Vagina (tissue), 2 donors: ENCODE measurements at places on chromosomes 5 and 9. TPM values are rescaled to one million over a fixed set of nuclear protein-coding genes. Genes with fewer than 3 reads are reported as not detected.

DNA sequence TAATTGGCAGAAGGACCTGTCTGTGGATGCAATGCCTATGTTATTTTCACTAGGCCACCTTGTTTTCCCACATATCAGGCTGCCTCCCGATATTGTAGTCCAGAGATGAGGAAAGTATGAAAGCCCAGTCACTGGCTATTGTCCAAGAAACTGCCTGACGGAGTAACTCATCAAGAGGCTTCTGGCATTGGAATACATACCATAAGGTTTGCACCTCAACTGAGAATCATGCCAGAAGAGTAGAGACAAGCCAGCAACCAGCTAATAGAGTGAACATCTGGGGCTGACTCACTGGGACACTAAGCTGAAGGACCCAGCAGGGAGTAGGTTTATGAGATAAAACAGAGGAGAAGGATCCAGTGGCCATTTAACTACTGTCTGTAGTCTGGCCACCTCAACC is 137.2 kb upstream of the FST start:
- DNase-seq, result no peak

- DNase-seq, result no peak
Observed at GRCh38 chr9:96071076-96071814, 195.8 kb downstream of the ERCC6L2 start.

DNA sequence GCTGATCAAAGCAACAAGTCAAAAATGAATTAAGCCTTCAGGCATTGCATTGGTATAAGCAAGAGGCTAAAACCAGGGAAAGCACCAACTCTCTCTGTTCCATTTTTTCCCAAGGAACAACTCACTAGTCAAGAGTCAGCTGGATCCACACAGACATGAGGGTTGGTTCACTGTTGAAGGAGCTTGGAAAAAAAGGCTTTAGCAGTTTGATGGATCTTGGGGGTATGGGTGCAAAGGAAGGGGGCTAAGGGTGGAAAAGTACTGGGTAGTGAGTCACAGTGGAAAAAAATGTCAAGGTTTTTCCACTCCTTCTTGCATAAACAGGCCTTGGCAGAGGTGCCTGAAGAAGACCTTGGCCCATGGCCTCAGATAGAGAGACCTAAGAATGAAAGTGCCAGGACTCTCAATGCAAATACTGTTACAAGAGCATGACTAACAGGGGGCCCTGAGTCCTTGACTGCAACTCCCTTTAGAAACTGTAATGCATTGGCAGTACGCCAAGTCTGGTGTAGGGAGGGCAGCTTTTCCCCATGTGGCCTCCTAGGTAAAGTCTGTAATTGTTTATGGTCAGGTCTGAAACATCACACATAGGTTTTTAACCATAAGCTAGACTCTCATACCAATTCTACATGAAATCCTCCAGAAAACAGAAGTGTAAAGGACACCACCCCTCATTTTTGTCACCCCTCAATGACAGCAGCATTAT is 23.7 kb downstream of the ACTL7A start:
- no peak for DNase-seq

GRCh38 chr9:92133949-92134604 is 18.9 kb upstream of the SPTLC1 start:
- DNase-seq, result no peak

GRCh38 chr5:169011009-169011408 is 289.9 kb downstream of the SLIT3 start:
- no peak for DNase-seq

DNA sequence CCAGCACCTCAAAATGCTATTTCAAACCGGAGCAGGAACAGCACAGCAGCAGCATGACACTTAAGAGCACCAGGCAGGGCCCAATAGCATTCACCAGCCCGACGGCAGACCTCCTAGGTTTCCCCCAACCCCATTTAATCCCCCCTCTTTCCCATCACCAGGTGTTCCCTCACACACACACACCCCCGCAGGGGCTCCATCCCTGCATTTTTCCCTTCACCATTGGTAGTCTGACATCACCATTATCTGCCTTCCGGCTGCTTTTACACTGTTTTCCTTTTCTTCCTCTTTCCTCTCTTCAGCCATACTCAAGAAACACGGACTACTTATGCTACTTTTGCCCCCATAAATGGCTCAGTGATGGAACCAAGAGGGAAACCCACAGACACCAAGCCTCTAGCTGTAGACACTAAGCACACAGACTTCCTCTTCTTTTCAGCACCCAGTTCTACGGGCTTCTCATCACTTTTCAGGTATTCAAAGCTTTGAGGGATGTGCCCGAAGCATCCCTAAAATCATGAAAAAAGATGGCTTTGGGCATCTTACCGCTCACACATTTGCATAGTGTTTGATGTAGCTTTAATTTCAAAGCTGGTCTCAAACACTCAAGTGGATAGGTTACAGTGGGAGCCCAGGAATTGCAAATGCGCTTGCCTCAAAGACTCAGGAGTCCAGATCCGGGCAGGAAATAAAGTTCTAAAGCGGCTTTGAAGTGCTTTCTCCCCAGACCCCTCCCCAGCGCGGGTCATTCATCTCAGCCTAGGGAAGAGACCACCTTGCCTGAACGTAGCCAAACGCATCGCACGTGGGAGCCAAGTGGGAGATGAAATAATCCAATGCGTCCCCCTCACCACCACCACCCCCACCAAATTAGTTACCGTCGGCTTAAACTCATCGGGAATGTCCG is 141.5 kb downstream of the TSSK1B start:
- no peak for DNase-seq

Gene CLTB
- 254 TPM for total RNA-seq

Gene WHRN
- total RNA-seq, result 9.1 TPM

Gene TAF11L10
- not detected for total RNA-seq

Gene TOR2A
- total RNA-seq, result 12.3 TPM

Gene COL15A1
- total RNA-seq, result 15.0 TPM

Gene HMGCS1
- total RNA-seq, result 68.0 TPM
